ENCODE measurements at places on chromosomes 16 and 17. TPM values are rescaled to one million over a fixed set of nuclear protein-coding genes. Genes with fewer than 3 reads are reported as not detected.

DNA sequence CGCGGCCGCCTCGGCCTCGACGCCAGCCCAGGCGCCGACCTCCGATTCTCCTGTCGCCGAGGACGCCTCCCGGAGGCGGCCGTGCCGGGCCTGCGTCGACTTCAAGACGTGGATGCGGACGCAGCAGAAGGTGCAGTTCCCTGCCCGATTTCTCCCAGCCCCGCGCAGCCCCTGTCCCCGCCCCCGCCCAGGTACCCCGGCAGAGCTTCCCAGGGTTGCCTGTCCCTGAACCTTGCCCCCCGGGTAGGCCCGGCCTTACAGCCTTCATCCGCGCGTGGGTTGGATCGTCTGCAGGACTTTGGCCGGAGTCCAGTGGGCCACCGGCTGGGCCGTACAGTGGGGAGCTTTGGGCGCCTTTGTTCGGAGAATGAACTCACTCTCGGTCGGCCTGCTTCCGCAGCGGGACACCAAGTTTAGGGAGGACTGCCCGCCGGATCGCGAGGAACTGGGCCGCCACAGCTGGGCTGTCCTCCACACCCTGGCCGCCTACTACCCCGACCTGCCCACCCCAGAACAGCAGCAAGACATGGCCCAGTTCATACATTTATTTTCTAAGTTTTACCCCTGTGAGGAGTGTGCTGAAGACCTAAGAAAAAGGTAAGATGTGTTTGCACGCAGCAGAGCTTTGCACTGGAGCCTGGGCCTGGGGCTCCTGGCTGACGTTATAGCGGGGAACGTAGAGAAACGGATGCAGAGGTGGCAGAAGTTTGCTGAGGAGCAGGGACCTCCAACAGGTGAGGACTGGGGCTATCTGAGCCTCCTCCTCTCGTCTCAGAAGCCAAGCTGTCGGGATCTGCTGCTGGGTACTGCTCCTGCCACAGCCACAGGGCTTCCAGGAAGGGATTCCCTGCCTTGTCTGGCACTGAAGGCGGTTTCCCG, 593 bp downstream of the GFER start:
- no peak for DNase-seq
- peaks cover 4% of the 10 kb centered on the region for H3K36me3 ChIP-seq
- peaks cover 21% of the 10 kb centered on the region for H3K4me1 ChIP-seq
- peak overlapping the region; percentile 80 for H3K4me3 ChIP-seq
- H3K27me3 ChIP-seq, result peaks cover 45% of the 10 kb centered on the region
- H3K27ac ChIP-seq, result peak overlapping the region; percentile 74

- DNase-seq, result no peak
- peaks cover 3% of the 10 kb centered on the region for H3K27me3 ChIP-seq
- no peaks in the 10 kb centered on the region for H3K36me3 ChIP-seq
- no peak overlapping the region for H3K4me3 ChIP-seq
- H3K27ac ChIP-seq, result no peak overlapping the region
Measured at GRCh38 chr16:72162105-72162692, 9.8 kb downstream of the PMFBP1 start.

DNA sequence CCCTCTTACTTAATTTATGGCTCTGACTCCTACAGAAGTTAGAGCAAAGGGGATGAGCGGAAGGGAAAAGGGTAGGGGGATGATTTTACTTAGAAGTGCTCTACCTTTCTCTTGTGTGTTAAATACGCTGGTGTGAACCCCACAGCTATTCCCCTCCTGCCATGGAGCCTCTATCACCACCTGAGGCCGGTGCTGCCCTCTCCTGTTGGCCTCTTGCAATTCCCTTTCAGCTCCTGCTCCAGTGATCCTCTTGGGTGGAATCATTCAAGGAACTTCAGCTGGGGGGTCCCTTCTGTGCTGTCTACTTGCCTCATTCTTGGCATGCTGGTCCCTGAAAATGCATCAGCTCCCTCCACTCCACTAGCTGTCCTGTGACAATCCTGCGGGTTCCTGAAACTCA, 41.8 kb upstream of the CDH8 start:
- no peaks in the 10 kb centered on the region for H3K27me3 ChIP-seq
- no peaks in the 10 kb centered on the region for H3K36me3 ChIP-seq
- no peak for DNase-seq
- no peaks in the 10 kb centered on the region for H3K4me1 ChIP-seq

- no peaks in the 10 kb centered on the region for H3K36me3 ChIP-seq
- no peak overlapping the region for H3K27ac ChIP-seq
- no peak for DNase-seq
- no peaks in the 10 kb centered on the region for H3K4me1 ChIP-seq
- H3K4me3 ChIP-seq, result no peak overlapping the region
- H3K27me3 ChIP-seq, result no peaks in the 10 kb centered on the region
Measured at GRCh38 chr16:88500255-88500661, 47.2 kb downstream of the ZFPM1 start.

DNA sequence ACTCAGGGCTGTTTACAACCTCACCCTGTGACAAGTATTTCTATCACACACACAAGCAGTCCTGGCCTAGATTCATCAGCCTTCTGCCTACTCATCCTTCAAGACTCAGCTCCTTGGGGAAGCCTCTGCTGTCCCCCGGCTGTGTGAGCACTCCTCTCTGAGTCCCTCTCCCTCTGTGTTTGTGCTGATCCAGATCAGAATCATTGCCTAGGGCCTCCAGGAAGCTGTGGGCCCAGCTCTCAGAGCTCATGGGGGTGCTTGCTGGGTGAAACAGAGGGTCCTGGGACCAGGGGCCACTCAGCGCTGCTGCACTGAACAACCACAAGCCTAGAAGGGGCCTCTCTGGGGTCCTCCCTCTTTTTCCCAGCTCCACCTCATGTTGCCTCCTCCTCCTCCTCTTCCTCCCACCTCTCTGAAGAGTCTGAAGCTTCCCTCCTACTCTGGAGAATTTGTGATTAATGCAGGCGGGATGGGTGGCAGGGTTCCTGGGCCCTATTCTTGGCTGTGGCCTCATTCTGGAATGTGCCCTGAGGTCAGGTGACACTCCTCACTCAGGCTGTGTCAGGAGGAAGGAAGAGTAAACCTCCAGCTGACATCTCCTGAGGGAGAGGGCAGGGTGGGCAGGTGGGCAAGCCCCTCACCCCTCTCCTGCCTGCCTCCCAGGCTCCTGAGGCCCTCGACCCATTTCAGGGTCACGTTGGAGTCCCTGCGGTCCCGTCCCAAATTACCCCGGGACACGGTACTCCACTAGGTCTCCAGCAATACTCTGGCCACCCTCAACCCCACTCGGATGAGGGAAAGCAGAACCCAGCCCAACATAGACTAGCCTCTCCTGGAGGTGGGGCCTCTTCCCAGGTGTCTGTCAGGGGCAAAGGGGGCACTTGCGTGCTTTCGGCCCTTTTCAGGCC, 10.1 kb downstream of the WFIKKN2 start:
- no peaks in the 10 kb centered on the region for H3K27me3 ChIP-seq
- peaks cover 2% of the 10 kb centered on the region for H3K4me1 ChIP-seq
- no peaks in the 10 kb centered on the region for H3K36me3 ChIP-seq
- DNase-seq, result no peak
- H3K27ac ChIP-seq, result no peak overlapping the region

DNA sequence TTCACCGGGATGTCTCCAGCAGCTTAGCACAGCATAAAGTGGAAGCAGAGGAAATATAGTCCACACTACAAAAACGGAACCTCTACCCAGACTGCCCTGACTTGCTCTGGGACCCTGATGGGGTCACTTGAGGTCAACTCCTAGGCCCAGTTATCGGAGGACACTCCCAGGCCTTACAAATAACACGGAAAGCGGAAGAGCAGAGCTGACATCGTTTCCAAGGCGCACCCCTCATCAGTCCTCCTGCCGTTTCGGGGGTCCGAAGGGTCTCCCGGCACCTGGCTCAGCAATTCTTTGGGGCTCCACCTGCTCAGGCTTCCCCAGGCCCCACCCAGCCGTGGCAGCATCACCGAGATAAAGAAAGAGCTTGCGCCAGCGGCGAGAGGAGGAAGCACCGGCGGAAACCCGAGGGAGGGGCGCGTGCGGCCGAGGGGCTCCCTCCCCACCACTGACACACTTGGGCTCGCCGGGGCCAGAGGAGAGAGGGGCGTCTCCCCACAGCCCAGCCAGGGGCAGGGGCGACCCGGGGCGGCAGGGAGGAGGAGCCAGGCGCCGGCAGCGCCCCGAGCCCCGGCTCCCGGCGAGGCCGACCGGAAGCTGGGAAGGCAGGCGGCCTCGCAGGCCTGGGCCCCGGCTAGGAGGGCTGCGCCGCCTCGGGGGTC, 727 bp downstream of the CORO7 start:
- peaks cover 3% of the 10 kb centered on the region for H3K27me3 ChIP-seq
- H3K36me3 ChIP-seq, result peaks cover 28% of the 10 kb centered on the region
- peaks cover 37% of the 10 kb centered on the region for H3K4me1 ChIP-seq
- peak; percentile 78 for DNase-seq
- H3K4me3 ChIP-seq, result peak overlapping the region; percentile 89

ZNF213 gene
- 9.9 TPM for total RNA-seq

CPNE7 gene
- 5.7 TPM for total RNA-seq

NKD1 gene
- total RNA-seq, result 0.81 TPM

CES1 gene
- 0.46 TPM for total RNA-seq

HOXB9 gene
- not detected for total RNA-seq
